ENCODE measurements at places on chromosomes 3 and 15.

GRCh38 chr3:153881201-153881600 lies 240.0 kb upstream of the ARHGEF26 start:
- no peak for DNase-seq

DNA sequence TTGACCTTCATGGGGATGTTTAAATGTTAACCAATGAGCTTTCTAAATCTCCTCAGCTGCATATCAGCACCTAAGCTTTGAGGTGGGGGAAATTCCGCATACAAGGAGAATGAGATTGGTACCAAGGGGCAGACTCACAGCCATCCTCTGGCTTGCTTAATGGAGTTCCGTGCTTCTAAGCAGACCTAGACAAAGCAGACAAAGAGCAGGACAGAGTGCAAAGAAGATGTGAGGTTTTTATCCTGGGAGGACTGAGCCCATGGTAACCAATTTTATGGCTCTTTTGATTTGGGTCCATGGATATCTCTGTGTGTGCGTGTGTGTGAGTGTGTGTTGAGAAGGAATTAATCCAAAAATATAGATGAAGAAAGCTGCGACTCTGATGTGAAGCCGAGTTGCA lies 7.5 kb downstream of the TAFA4 start:
- DNase-seq = no peak

DNA sequence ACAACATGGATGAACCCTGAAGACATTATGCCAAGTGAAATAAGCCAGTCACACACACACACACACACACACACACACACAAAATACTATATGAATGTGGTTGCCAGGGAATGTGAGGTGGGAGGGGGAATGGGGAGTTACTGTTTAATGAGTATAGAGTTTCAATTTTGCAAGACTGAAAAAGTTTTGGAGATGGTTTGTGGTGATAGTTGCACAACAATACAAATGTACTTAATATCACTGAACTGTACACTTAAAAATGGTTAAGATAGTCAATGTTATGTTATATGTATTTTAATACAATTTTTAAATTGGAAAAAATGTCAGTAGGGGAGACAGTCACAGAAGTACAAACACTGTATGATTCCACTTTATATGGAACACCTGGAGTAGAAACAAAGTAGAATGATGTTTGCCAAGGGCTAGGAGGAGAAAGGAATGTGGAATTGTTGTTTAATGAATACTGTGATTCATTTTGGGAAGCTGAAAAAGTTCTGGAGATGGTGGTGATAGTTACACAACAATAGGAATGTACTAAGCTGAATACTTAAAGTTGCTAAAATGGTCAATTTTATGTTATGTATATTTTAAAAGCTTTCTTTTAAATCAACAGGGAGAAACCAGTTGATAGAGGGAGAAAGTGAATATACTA lies 76.6 kb downstream of the RPL39L start:
- DNase-seq = no peak

- DNase-seq = no peak
Observed at GRCh38 chr3:149332771-149333170, 665 bp downstream of the TM4SF18 start.

GRCh38 chr3:149819432-149819831 lies 6.4 kb downstream of the RNF13 start:
- DNase-seq = no peak

DNA sequence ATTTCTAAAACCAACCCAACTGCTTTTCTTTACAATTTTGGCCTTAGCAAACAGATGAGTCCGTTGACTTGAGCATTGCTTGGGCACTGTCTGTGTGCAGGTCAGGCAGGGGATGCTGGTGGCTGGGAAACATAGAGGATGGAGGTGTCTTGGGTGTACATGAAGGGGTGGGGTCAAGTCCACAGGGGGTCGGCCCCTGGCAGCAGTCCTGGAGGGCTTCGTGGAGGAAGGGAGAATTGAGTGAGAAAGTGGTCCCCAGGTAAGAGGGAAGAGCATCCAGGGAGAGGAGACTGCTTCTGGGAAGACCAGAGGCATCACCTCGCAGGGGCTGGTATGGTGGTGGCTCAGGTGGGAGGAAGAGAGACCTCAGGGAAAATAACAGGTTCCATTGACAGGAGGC lies 144.8 kb downstream of the TJP1 start:
- DNase-seq = no peak

Data from left hindlimb (tissue), 1 donor.